ENCODE measurements at places on chromosomes 16 and 17. TPM values are rescaled to one million over a fixed set of nuclear protein-coding genes. Genes with fewer than 3 reads are reported as not detected.
A peak's percentile ranks its signal among the peaks of the same experiment; 100 is the strongest.

Gene CSH2
- not detected for total RNA-seq

DNA sequence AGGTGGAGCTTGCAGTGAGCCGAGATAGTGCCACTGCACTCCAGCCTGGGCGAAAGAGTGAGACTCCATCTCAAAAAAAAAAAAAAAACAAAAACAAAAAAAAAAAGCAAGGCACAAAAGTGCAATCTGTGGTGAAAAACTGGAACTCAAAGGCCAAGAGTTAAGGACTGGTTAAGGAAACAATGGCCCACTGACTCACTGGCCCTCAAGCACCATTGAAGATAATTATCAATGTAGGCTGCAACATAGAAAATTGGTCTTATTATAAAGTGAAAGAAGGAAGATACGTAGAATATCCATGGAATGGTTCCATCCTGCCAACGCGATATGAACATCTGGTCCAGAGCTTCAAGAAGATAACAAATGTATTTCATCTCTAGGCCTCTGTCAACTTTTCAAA lies 444.2 kb downstream of the SOX9 start:
- DNase-seq, result no peak

Gene PRKAR1A
- 233 TPM for total RNA-seq

- no peak for DNase-seq
Observed at GRCh38 chr17:56326001-56326359, 172.7 kb downstream of the ANKFN1 start.

- DNase-seq, result peak; percentile 87
Observed at GRCh38 chr16:49858200-49859124, 2.5 kb upstream of the ZNF423 start.

GRCh38 chr17:16971458-16972338 lies at the start of gene TNFRSF13B:
Gene TNFRSF13B, minus strand, starts transcription at chr17:16972118. Its CDS starts 43 bp downstream, at chr17:16972075.
- no peak for DNase-seq

DNA sequence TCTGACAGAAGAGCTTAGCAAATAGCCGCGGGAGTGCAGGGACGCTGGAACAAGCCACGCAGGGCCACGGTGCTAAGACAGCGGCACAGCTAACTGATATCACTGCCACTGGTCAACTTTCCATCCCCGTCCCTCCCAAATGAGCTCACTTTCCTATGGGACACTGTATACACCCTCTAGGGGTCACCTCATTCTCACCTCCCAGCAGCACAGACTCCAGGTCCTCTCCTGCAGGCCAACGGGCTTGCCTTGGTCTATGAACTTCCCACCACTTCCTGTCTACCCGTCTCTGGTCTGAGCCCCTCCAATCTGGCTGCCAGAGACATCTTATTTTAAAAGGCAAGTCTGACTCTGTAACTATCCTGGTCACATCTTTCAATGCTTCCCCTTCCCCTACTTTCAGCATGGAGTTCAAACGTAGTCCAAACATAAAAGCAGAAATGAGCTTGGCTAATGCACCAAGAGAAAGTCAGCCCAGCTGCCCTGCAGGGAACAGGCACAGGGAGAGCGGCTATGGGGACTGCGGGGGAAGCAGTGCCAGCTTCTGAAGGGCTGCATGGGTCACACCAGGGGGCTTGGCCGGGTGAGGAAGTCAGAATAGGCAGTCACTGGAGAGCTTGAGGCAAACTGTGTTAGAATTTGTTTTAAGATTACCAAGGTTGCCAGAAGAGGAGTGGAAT lies 26.3 kb upstream of the SLC38A8 start:
- no peak for DNase-seq

Gene FASN
- 90.9 TPM for total RNA-seq

DNA sequence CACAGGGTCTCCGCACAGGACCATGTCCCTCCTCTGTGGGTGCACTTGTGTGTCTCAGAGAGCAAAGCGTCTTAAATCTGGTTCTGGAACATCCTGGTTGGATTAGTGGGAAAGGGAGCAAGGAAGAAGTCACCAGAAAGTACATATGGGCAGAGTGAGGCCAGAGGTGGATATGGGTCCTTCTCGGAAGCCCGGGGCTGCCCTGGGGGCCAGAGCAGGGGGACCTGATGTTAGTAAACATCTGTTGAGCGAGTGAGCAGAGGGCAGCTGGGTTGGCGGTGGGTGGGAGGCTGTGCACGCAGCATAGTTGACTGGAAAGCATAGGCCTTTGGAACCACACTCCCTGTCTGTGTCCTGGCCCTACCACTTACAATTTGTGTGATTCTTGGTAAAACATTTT lies 22.7 kb downstream of the UNC13D start:
- DNase-seq, result no peak

Gene C16orf74
- total RNA-seq, result not detected

- DNase-seq, result no peak
Observed at GRCh38 chr16:23354246-23354645, 52.1 kb downstream of the SCNN1B start.

Gene GUCY2D
- total RNA-seq, result not detected

DNA sequence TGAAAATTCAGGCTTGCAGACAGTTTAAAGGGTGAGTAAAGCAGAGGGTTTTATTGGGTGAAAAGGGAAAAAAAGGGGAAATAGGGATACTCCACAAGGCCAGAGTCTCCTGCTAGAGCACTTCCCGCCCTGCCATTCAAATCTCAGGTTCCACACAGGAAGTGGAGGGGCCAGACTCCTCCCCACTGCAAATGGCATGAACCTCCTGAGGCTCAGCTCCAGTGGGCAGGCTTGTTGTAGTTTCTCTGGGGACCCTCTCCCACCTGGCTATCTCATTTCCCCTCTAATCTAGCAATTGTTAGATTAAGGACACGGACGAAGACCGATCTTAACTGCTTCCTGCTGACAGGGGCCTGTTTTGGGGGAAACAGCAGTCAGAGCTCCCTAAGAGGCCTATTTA lies 43.4 kb downstream of the TAOK1 start:
- DNase-seq, result no peak

All from ascending aorta (tissue), 2 donors.